Spinal cord (tissue), 10 donors: ENCODE measurements at places on chromosomes 7 and 10. TPM values are rescaled to one million over a fixed set of nuclear protein-coding genes. Genes with fewer than 3 reads are reported as not detected.

Gene LIPJ
- polyA plus RNA-seq: 0.30 TPM

DNA sequence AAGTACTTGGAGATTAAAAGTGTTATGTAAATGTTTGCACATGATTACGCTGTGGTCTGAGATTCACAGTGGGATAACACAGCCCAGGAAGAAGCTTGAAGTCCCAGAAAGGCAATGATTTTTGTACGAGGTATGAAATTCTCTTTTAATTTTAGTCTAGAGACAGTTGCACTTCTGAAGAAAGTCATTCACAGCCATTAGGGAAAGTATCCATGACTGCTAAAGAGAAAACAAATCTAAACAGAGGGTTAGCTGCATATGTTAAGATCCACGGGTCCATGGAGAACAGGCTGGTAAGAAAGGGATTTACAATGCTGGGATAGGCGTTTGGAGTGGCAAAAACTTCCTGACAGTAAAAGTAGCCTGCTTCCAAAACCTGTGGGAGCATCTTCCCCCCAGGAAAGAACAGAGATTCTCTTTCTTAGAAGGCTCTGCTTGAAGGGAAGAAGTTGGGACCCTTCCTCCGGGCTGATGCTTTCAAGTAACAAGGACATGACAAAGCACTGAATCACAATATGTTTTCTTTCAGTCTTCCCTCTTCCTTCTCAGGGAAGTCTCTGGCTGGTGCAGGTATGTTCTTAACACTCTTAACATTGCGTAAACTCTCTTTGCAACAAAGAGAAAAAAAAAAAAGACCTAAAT, 220.8 kb upstream of the CELF2 start:
- DNase-seq: no peak

- DNase-seq: no peak
Observed at GRCh38 chr10:26474026-26474425, 35.9 kb downstream of the APBB1IP start.

- DNase-seq: no peak
Observed at GRCh38 chr7:106462914-106463482, 178.2 kb upstream of the NAMPT start.

GRCh38 chr10:89946106-89946505, 244.7 kb downstream of the KIF20B start:
- DNase-seq: no peak

DNA sequence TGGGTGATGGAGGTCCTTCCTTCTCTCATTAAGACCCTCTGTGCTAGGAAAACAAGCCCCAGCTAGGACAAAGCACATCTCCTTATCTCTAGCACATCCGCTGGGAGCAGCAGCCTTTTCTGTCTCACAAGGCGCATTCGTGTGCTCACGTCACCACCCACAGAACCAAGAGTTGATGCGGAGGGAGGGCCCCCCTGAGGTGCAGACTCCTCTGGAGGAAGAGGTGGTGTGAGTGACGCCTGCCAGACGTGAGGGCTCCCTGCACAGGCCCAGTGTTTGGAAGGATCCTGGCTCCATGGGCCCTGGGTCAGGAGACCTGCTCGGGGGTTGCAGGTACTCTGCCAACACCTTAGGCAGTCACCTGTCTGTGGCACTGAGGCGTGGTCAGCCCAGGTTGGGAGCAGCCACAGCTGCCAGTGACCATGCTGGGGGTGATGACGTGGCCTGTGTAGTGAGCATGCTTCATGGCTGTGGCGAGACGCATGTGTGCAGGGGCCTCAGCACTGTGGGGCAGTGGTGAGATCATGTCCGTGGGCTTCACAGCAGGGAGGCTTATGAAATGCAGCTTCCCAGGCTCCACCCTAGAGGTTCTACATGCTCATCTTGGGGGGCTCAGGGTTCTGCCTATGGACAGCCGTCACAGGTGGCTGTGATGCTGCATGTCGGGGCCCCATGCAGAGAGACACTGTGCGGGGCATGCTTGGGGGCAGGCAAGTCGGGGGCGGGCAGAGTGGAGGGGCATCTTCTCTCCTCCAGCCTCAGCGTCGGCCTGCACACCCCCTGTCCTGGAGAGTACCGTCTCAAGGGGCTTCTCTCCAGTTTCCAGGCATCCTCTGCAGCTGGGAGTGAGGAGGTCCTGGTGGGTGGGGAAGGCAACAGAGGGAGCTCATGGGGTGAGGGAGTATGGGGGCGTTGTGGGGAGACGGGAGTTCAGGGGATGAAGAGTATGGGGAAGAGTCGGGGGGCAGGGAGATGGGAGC, 56.2 kb upstream of the DPYSL4 start:
- DNase-seq: no peak

GRCh38 chr7:51027106-51027934, 244.6 kb upstream of the GRB10 start:
- DNase-seq: no peak
